Stimulated activated CD8-positive, alpha-beta memory T cell treated with anti-CD3 and anti-CD28 coated beads, Interleukin-4, amount 100 ng/mL, for 1 hour (primary cell): ENCODE measurements at places on chromosomes 2 and 18.

DNA sequence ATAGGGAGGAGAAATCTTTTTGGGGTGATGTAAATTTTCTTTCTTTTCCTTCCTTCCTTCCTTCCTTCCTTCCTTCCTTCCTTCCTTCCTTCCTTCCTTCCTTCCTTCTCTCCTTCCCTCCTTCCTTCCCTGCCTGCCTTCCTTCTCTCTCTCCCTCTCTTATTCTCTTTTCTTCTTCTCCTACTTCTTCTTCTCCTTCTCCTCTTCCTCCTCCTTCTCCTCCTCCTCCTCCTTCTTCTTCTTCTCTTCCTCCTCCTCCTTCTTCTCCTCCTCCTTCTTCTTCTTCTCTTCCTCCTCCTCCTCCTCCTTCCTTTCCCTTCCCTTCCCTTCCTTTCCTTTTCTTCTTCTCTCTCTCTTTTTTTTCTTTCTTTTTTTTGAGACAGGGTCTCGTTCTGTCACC is 59.9 kb downstream of the MYOM1 start:
- no peak for DNase-seq

DNA sequence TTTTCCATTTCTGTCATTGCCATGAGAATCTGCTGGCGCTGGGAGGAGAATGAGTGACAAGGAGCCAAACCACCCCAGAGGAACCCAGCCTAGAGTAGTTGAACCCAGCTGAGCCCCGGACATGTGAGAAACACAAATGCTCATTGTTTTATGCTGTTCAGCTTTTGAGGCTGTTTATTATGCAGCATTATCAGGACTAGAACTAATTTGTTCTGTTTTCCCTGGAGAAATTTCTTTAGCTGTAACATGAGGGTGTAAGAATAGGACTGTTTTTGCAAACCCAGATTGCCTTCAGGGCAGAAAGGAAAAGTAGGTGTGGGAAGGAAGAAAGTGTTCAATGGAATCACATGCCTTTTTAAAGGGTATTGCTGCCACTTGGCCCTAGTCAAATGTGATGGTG is 28.5 kb upstream of the DOCK10 start:
- DNase-seq, result no peak

GRCh38 chr2:218005028-218005427 is 2.2 kb upstream of the TNS1 start:
- no peak for DNase-seq

DNA sequence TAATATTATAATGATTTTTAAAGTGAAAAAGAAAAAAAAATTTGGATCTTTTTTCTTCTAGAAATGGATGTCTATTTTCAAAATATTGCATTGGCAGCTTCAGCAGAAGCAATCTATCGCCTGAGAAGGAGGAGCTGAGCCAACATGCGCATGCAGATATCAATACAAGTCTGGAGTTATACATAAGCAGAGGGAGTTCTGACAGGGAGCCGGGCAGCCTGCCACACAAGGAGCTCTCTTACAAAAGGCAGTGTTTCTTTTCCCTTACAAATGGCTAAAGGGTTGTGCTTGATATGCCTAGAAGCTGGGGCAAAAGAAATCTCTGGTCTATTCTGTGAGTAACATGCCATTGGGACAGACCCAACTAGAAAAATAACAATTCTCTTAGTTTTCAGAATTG is 291.9 kb upstream of the TRIB2 start:
- no peak for DNase-seq

DNA sequence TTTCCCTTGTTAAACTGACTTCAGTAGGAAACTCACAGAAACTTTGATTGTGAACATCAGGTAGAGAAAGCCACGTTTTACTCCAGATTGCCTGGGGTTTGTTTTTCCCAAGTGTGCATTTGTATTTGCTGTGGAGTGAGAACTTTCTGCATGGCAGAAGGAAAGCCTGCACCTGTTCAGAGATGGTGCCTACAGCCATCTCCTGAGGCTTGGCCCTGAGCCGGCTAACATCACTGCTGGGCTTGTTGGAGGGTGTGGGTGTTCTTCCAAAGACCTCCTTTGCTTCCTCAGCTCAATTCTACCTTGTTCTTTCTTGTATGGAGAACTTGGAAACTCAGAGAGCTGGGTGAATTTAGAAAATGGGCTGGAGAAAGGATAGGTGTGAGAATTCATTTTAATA is 16.1 kb downstream of the KCNS3 start:
- no peak for DNase-seq

DNA sequence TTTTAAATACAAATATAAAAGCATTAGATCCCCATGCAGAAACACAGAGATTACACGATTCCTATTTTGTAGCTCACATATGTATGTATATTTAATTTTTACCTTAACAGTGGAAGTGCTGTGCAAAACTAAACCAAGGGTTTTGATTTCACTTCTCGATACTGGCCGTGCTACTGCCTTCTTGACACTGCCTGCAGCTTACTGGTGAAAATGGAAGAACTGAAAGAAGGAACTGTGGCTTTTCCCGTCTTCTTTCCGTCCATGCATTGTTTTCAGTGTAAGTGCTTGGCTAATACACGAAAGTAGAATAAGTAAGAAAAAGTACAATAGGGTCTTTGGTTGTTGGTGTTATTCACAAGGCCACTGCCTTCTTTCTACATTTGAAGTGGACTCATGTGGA is 129.5 kb downstream of the NDUFA10 start:
- no peak for DNase-seq

DNA sequence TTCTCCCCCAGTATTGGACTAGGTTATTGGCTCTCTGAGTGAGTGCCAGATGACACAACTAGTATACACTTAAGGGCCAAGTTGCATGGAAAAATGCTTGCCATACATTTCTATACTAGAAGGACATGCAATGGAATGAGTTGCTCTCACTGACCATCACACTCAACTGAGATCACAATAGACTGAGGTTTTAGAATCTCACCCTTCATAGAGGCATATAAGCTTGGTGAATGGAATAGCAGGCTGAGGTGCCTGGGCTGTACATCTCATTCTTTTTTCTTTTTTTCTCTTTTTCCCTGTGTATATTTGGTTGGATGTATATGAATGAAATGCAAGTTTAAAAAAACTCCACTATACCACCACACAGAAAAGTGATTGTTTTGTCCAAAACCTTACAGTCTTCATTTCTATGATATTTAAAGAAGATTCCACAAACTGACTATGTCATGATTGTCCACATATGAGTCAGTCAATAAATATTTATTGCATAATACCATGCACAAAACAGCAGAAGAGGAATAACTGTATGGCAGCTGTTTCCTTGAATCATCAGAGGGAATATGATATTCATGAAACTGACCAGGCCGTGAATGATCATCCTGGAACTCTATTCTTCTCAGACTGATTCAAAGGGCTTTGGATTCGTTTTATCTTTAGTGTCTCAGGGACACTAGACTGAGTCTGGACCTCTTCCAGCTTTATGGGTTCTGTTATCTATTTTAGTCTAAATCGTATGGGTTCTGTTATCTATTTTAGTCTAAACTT is 122.6 kb upstream of the STK17B start:
- no peak for DNase-seq

GRCh38 chr2:174776223-174776622 is 12.0 kb upstream of the CHRNA1 start:
- no peak for DNase-seq

- DNase-seq, result no peak
Measured at GRCh38 chr2:84939426-84940087, 31.4 kb upstream of the KCMF1 start.

DNA sequence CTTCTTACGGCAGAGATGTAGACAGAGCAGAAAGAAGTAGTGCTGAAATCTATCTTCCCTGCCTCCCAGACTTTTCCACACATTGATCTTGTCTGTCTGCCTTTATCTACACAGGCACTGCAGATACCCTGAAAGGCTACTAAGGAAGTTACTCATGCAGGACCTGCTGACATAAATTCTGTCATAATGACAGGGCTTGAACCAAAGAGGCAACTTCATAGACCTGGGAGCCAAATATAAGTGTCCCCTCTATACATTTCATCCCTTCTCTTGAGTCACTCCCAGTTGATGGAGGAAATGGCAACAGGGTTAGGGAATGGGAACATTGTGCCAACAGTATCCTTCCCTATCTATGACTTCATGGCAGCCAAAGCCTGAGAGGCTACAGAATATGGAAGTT is 157.5 kb downstream of the TNS1 start:
- no peak for DNase-seq

GRCh38 chr18:21215490-21215889 is 26.5 kb upstream of the GREB1L start:
- DNase-seq, result no peak

- no peak for DNase-seq
Measured at GRCh38 chr18:1585881-1586488, 681.3 kb downstream of the ADCYAP1 start.

DNA sequence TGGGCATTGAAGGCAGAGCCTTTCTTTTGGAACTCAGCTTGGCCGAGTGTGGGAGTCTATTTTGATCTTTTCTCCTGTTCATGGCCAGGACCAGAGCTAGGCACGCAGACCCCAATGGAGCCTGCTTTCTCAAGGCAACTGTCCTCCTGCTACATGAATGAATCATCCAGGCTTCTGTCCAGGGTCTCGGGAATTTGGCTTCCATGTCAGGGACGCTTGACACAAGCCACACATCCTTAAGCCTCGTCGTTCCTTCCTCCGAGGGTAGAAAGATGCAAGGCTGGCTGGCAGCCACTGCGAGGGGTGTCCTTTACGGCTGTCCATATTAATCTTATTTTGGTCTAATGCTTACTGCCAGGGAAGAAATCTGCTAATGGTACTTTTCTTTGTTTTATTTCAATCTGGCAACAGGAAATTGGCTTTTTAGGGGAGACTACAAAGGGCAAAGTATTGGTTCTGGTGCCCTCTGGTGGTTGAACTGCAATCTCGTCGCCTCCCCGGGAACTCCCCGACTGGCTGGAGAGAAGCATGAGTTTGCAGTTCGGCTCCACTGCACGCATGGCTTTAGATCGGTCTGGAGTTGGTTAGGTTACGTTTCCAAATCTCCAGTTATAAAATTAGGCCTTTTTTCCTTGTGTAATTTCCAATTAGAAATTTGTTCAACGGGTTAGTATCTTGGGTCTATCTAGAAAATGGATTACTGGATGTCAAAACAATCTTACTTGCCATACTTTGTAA is 135.2 kb downstream of the ALPK2 start:
- peak; percentile 22 for DNase-seq

GRCh38 chr18:58937887-58938267 is 73.2 kb downstream of the ZNF532 start:
- no peak for DNase-seq

GRCh38 chr2:191158193-191158592 is 7.4 kb upstream of the STAT4 start:
- no peak for DNase-seq

DNA sequence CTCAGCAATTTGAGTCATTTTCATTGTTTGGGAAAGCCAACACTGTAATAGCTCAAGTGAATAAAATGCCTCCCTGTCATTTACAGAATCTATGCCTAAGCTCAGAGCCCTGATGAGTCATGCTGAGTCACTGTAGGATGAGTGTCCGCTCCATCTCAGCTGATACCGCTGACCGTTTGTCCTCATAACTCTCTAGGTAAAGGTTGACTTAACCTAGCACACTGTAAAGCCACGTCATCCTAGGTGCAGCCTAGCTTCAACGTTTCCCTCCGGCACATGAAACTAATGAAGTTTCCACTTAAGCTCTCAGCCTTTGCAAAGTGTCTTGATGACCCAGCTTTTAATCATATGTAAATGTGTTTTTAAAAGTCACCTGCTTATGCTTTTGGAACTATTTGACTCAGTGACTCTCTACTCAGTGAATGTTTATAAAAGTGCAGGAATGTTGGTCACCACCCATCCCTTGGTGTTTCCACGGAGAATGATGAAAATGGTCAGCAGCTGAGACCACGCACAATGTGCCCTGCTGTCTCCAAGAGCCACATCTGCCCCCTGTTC is 154.0 kb downstream of the PMAIP1 start:
- DNase-seq, result no peak

GRCh38 chr2:218065239-218066006 is 3.6 kb upstream of the RUFY4 start:
- DNase-seq, result no peak

DNA sequence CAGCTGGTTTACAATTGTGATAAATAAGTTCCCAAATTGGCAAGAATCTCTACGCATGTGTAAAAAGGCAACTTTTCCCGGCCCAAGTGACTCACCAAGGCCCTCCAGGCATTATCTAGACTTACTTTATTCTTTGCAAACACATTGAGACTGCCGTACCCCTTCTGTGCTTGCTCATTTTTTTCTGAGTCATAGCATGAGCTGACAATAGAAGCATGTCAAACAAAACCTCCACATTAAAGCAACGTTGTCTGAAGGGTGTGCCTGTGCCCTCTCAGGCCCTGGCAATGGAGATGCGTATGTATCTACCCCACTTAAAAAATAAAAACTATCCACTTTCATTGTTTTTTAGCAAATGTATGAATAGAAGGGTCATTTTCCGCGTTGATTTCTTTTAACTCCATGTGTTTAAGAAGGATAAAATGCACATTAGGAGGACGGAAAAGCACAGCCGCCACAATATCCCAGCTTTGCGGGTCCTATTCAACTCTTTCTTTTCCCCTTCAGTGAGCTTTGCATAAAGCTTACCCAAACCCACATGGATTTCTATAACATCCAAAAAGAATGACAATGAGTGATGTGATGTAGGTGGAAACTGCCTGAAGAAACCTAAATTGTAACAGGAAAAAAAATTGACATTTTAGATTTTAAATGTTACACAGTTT is 298.2 kb downstream of the CDCA7 start:
- no peak for DNase-seq

DNA sequence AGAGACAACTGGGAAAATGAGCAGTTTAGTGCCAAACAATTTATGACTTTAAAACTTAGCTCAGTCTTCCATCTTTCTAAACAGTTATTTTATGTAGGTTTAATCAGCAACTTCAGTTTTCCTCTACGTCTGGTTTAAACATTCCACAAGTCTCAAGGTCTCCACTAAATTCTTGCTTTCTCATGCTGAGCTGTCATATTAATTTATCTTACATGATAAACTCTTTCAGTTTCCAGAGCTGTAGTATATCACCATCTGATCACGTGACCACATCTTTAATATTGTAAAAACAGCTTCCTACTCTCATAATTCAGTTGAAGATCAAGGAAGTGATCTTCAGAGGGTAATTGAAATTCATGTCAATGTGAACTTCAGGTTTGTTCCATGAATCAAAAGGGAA is 158.6 kb downstream of the ZNF804A start:
- DNase-seq, result no peak

DNA sequence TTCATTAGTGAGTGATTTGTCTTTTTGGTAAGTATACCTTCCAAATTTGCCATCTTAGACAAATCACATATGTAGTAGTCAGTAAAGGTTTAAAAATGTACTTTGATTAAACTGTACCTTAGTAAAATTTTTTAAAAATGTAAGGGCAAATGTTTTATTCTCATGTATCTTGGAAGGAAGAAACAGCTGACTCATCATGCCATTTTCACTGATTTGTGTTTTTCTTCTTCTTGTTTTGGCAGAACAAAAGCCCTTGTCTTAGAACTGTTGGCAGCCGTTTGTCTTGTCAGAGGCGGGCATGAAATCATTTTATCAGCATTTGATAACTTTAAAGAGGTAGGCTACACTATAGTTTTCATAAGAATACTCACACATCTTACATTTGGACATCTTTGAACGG is 136.5 kb downstream of the PRPF40A start:
- DNase-seq, result no peak
